Muscle of arm (tissue), 14 donors: ENCODE measurements at places on chromosomes 7 and 10. TPM values are rescaled to one million over a fixed set of nuclear protein-coding genes. Genes with fewer than 3 reads are reported as not detected.

PNLIPRP2 gene
- 0.22 TPM for polyA plus RNA-seq

CLDN4 gene
- polyA plus RNA-seq = 0.59 TPM

SAMD9 gene
- polyA plus RNA-seq = 3.0 TPM

HMX3 gene
- not detected for polyA plus RNA-seq

BLOC1S2 gene
- polyA plus RNA-seq = 24.7 TPM

MICALL2 gene
- 3.9 TPM for polyA plus RNA-seq

TEX47 gene
- polyA plus RNA-seq = not detected

MOGAT3 gene
- polyA plus RNA-seq = not detected

FOXP2 gene
- not detected for polyA plus RNA-seq

POLR2J2 gene
- not detected for polyA plus RNA-seq

HABP2 gene
- polyA plus RNA-seq = 0.28 TPM

MTERF1 gene
- 10.8 TPM for polyA plus RNA-seq

NPFFR1 gene
- polyA plus RNA-seq = not detected
